ENCODE measurements at places on chromosomes 2 and 18. TPM values are rescaled to one million over a fixed set of nuclear protein-coding genes. Genes with fewer than 3 reads are reported as not detected.

DNA sequence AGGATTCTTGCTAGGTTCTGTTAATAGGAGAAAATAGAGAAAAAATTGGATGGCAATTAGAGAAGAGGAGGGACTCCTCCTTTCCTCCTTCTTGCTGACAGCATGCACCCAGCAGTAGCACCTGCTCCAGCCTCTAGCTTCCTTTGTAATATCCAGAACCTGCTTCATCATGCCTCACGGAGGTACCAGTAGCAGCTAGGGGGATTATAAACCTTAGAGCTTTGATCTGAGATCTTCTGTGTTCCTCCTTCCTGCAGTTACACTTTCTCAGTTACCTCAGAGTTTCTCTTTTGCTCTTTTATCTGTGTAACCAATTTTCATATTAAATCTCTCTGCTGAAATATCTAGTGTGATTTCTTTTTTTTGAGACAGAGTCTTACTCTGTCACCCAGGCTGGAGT is 16.6 kb downstream of the DPP4 start:
- DNase-seq: no peak

MFSD2B gene
- total RNA-seq: 0.34 TPM

NDC80 gene
- total RNA-seq: 103 TPM

GRCh38 chr2:71524476-71524875 is 71.1 kb downstream of the DYSF start:
- no peak for DNase-seq

- no peak for DNase-seq
Measured at GRCh38 chr2:43001055-43001378, 208.6 kb upstream of the HAAO start.

NXPH2 gene
- not detected for total RNA-seq

DSG4 gene
- not detected for total RNA-seq

CD207 gene
- total RNA-seq: not detected

AMER3 gene
- total RNA-seq: not detected

IL1F10 gene
- not detected for total RNA-seq

GRCh38 chr2:134648586-134648985 is 70.2 kb downstream of the TMEM163 start:
- DNase-seq: no peak

UPP2 gene
- total RNA-seq: not detected

DNA sequence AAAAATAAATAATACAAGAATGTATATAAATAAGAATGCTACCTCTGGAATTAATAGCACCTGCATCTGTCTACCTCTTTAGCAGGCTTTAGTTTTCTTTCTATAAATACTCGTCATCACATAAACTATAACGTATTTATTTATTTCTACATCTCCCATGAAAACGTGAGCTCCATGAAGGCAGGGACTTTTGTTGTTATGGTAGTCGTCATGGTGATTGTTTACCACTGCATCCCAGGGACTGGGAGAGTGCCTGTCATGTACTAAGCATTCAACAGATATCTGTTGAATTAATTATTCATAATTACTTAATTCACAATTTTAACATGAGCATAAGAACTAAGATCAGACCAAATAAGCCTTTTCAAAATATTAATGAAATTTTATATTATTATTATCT is 386.6 kb downstream of the NRXN1 start:
- DNase-seq: no peak

CCDC102B gene
- total RNA-seq: 1.7 TPM

DNA sequence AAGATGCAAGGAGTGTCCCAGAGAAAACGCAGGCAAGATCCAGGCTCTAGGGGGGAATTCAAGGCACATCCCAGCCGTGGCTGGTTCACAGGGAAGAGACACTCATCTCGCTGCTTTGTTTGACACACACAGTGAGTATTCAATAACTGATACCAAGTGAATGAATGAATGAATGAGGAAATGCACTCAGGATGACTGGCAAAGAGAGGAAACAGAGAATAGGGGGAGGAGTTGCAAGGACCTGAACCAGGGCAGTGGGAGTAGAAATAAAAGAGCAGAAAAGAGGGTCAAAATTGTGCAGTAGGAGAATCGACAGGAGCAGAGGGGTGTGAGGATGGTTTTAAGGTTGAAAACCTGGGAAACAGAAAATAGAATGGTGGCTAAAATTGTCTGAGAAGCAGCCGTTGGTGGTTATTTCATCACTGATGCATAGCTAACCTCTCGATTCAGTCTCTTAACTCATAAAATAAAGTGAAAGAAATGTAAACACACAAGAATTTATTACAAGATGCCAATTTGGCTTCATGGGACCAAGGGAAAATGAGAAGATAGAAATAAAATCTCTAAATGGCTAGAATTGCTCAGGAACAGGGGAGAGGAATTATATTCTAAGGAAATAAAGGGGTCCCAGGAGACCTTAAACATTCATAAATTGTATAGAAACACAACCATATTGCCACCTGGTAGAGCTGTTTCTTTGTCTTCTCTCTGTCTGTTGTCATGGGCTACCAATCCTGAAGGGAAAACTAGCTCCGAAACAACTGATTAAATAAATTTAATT is 63.9 kb upstream of the PHLPP1 start:
- DNase-seq: no peak

DNA sequence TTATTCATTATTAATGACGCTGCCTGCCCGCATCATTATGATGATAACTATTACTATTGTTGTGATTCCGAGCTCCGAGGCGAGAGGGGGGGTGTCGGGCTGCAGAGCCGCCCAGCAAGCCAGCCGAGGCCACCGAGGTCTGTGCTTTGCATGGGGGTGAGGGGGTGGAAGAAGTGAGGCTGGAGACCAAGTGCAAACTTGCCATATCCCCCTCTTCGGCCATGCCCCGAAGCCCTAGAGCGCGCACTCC is 3.6 kb downstream of the BCL11A start:
- no peak for DNase-seq

- no peak for DNase-seq
Measured at GRCh38 chr18:25306671-25307070, 45.3 kb downstream of the ZNF521 start.

- no peak for DNase-seq
Measured at GRCh38 chr2:42096869-42097591, 49.2 kb downstream of the PKDCC start.

ADD2 gene
- 14.2 TPM for total RNA-seq

- no peak for DNase-seq
Measured at GRCh38 chr2:144389151-144389929, 130.6 kb downstream of the ZEB2 start.

GRCh38 chr2:8198766-8199382 is 483.0 kb upstream of the ID2 start:
- DNase-seq: no peak

DNA sequence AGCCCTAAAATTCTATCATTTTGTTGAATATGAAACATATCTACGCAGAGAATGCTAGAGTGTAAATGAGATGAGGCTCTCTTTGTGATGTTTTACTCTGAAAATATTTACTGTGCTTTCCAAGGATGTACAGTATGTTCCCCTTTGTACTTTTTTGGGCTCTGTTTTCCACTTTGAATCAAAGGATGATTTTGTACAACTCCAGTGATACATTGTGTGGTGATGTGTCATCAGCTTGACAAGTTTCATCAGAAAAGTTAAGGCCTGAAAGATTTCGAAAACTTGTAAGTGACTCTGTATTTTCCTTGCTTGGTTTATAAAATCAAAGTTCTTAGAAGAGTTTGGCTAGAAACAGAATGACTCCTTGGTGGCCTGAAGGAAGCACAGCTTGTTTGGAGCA is 206.3 kb downstream of the LTBP1 start:
- DNase-seq: no peak

DNA sequence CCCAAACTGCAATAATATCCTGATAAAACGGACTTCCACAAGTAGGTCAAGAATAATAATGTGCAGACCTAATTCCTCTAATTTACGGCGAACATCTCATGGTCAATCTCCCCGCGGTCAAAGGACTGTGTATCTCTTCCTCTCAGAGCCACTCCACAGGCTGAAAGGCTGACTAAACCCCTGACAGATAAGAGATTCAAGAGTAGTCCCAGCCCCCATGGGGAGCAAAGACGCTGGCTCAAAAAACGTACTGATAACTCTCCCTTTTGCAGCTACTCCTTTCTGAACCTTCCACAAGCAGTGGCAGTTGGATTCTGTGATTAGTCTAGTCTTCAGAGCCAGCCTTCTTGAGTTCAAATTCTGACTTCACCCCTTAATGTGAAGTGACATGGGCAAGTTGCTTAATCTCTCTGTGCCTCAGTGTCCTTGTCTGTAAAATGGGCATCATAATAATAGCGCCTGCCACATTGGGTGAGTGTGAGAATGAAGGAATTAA is 19.7 kb upstream of the IL18R1 start:
- no peak for DNase-seq

LOXL3 gene
- 0.23 TPM for total RNA-seq

LIMS3 gene
- total RNA-seq: 0.97 TPM

DNA sequence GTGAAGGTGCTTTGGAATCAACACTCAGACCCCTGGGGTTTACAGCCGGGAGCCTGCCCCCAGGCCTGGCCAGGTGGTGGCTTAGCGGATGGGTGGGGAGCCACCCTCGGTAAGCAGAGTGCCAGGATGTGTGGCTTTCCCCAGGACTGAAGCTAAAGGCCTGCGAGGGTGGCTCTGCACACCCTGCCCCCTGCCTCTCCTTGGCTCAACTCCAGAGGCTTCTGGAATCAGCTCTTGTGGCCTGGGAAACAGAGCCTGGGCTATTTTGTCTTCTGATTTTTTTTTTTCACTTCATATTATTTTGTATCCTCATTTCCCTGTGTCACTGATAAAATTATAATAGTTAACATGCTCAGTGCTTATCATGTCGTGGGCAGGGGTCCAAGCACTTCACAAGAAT is 79.8 kb downstream of the RHOB start:
- DNase-seq: no peak

DNA sequence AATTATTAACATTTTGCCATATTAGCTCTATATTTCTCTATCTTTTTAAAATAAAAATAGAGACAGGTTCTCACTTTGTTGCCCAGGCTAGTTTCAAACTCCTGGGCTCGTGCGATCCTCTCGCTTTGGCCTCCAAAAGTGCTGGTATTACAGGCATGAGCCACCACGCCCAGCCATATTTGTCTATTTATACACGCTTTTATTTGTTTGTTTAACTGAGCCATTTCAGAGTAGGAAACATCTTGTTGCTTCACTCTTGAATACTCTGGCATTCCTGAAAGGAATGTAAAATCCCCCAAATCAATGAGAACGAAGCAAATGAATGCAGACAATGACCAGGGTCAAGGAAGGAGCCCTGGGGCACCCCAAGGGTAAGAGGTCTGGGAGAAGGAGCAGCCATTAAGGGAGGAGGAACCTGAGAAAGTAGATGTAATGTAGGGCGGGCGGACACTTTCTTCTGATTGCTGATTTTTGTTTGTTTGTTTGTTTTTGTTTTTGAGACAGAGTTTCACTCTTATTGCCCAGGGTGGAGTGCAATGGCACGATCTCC is 31.7 kb upstream of the RAB1A start:
- no peak for DNase-seq

DNA sequence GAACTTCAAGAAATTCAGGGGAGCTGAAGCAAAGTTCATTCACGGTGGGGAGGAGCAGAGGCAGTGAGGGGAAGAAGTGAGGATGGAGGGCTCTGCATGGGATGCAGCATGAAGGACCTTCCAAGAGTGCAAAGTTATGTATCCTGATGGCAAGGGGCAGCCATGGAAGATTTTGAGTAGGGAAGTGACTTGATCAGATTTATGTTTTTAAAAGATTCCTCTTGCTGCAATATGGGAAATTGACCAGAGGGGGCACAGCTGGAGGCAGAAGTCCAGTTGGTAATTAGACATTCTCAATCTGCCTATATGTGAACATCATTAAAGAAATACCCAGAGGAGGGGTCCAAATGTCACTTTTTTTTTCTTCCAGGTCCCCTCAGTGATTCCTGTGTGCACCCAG is 21.5 kb upstream of the ANXA4 start:
- no peak for DNase-seq

G6PC2 gene
- total RNA-seq: not detected

SRD5A2 gene
- not detected for total RNA-seq

GRCh38 chr18:55694291-55694690 is 106.3 kb upstream of the TCF4 start:
- DNase-seq: no peak

DNA sequence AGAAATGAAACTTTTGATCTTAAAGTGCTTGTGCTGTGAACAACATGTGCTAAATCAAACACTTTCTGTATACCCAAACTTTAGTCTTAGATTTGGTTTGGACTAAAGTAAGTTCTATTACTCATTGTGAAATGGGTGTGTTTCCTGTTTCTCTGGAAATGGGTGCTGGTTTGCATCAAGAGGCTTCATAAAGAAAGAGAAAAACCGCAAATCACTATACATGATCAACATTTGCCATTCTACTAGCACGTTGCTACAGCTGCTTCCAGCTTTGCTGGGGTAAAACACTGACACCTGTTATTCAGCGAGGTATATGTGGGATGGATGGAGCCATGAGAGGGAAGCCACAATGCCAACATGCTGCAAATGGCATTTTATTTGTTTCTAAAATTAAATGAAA is 547.0 kb upstream of the ACVR2A start:
- peak; percentile 20 for DNase-seq

FKBP7 gene
- 3.6 TPM for total RNA-seq

- DNase-seq: peak; percentile 69
Measured at GRCh38 chr2:136131484-136131960, 13.6 kb upstream of the CXCR4 start.

CFAP65 gene
- total RNA-seq: not detected

C2orf66 gene
- 0.13 TPM for total RNA-seq

DNA sequence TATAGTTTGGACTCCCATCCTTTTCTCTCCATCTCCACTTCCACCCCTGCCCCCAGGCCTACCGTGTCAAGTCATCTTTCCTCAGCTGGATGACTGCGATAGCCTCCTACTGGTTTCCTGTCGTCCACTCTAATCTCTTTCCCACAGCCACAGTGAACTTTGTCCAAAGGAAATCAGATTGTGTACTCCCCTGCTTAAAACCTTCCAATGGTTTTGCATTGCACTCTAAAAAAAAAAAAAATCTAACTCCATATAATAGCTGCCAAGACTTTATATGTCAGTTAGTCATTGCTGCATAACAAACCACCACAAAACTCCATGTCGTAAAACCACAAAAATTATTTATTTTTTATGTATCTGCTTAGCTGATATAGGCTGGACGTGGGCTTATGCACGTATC is 160.2 kb upstream of the CCDC68 start:
- DNase-seq: no peak

GRCh38 chr2:238855299-238855698 is 7.4 kb downstream of the TWIST2 start:
- DNase-seq: no peak

GRCh38 chr2:229686122-229686919 is 28.0 kb downstream of the DNER start:
- DNase-seq: no peak

GRCh38 chr2:216774180-216774579 is 78.8 kb upstream of the IGFBP5 start:
- DNase-seq: no peak

STARD6 gene
- not detected for total RNA-seq

GRCh38 chr18:25724121-25724520 is 366.3 kb downstream of the SS18 start:
- DNase-seq: no peak

SPAG16 gene
- total RNA-seq: 12.5 TPM

CHRND gene
- total RNA-seq: not detected

DNA sequence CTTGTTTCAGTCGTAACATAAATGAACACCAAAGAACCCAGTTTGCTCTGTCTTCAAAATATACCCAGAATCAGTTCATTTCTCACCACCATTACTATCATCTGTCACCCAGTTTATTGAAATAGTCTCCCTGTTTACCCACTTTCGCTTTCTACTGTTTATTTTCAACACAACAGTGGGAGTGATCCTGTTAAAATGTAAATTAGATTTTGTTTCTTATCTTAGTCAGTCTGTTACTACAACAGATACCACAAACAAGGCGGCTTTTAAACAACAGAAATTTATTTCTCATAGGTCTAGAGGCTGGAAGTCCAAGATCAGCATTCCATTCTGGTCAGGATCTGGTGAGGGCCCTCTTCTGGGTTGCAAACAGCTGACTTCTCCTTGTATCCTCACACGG is 74.8 kb downstream of the ARHGAP15 start:
- no peak for DNase-seq
